ENCODE measurements at places on chromosomes 6 and 20. TPM values are rescaled to one million over a fixed set of nuclear protein-coding genes. Genes with fewer than 3 reads are reported as not detected.

Gene ISM1
- total RNA-seq = 0.33 TPM

Gene BEND6
- total RNA-seq = 19.1 TPM

Gene ADISSP
- total RNA-seq = 29.6 TPM

Gene VSTM2L
- total RNA-seq = 0.66 TPM
